Mesendoderm (in vitro differentiated cells): ENCODE measurements at places on chromosomes 13 and 19.

DNA sequence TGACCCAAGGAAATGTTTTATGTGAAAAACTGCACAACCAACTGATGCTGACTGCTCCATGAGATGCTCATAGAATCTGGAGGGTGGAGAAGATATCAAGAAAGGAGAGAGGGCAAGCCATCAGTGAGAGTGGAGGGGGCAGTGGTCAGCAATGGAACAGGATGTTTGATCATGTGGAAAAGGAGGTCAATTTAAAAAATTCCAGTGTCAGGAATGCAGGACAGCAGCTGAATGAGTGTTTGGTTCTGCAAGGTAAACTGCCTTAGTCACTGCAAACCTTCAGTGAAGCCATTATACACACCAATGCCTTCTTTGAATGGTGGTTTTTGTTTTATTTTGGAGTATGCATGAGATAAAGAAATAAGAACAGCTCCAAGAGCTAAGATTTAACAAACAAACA, 121.5 kb downstream of the FGF14 start:
- DNase-seq, result no peak

DNA sequence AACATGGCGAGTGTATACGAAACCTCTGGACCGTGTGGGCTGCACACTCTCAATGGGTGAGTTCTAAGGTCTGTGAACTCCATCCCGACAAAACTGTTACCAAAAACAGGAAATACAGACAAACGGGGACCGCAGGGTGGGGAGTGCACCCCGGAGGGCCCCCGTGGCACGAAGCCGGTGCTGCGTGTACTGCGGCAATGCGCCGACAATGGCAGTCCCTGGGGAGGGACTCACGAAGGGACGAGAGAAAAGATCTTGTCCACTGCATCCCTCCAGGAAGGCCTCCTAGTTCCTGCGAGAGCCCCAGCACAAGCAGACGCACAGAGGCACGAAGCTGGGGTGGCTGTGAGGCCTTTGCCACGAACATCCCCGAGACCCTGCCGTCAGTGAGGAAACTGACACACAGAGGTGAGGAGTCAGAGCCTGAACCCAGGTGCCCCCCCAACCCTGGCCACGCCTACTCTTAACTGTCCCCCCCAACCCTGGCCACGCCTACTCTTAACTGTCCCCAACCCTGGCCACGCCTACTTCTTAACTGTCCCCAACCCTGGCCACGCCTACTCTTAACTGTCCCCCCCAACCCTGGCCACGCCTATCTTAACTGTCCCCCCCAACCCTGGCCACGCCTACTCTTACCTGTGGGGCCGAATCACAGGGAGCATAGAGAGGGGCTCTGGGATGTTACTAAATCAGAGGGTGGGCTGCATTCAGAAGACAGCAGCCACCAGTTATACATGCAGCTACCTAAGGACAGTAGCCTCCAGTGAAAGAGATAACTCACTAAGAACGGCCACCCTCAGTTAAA, 4.2 kb downstream of the MED16 start:
- no peak for DNase-seq

GRCh38 chr13:47621931-47622330, 379.1 kb downstream of the SUCLA2 start:
- no peak for DNase-seq

- DNase-seq, result no peak
Observed at GRCh38 chr13:19817510-19818158, 34.9 kb upstream of the PSPC1 start.
